Activated CD4-positive, CD25-positive, alpha-beta regulatory T cell (primary cell): ENCODE measurements at places on chromosomes 1 and 21.

DNA sequence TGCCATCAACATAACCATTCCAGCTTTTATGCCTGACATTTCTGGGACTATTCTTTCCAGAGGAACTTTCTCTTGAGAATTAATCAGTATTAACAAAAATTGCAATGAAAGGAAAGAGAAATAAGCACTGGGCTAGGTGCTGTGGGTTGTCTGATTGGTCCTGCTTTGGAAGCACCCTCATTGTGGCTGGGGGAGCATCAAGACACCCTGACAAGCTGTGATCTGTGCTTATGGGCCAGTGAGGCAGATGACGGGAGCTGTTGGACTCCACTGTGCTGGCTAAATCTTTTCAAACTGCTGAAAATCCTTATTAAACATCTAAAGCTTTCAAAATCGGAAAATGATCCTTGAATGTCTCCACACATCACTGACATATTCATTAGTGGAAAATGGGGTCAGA, 20.0 kb downstream of the UBASH3A start:
- DNase-seq: no peak

- no peak for DNase-seq
These were observed 390 bp upstream of the NGF start for GRCh38 chr1:115338457-115338820.

- no peak for DNase-seq
These were observed 4.8 kb upstream of the TFF3 start for GRCh38 chr21:42319851-42320572.

DNA sequence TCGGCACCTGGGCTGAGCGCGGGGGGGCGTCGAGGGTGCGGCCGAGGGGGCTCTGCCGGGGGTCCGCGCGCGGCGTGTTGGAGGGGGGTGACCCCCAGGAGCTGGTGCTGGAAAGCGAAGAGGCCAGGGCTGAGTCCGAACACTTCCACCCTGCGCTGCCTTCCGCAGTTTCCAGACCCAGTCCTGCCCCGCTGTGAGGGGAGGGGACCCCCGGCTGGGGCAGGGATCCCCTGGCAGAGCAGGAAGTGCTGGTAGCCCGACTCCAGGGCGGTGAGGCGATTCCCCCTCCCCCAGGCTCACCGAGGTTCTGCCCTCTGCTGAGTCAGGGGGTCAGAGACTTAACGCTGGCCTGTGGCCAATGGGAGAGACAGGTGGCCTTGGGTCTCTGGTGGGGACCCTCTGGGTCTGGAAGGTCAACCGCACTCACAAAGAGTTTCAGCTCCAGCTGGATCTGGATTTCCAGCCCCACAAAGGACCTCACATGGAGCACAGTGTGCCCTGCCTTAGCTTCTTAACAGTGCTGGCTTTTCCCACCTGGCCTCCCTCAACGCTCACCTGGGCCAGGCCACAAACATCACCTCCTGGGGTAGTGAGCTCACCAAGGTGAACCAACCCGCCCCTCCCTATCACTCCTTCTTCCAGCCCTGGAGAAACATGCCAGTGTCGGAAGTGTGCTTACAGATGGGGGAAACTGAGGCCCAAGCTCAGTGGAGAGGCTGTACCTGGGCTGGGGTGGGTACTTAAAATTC, 39.8 kb upstream of the SYNC start:
- DNase-seq: no peak

GRCh38 chr1:150221552-150221951, 14.4 kb downstream of the ANP32E start:
- DNase-seq: no peak

DNA sequence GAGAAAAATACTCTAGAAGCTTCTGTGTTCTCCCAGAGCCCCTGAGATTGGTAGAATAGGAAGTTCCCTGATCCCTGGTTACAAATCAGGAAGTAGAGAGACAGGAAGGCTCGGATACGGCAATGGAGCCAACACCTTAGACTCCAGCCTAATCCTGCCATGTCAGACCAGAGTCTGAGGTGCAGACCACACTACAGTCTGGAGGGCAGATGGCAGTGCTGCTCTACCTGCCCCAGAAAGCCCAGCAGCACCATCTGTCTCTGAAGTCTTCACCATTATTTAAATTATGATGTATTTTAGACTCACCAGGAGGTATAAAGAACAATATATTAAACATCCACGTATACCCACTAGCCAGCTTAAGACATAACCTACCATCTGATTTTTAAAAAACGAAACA, 93.0 kb downstream of the MTR start:
- no peak for DNase-seq

GRCh38 chr1:236880209-236880608, 85.1 kb downstream of the MTR start:
- DNase-seq: no peak

DNA sequence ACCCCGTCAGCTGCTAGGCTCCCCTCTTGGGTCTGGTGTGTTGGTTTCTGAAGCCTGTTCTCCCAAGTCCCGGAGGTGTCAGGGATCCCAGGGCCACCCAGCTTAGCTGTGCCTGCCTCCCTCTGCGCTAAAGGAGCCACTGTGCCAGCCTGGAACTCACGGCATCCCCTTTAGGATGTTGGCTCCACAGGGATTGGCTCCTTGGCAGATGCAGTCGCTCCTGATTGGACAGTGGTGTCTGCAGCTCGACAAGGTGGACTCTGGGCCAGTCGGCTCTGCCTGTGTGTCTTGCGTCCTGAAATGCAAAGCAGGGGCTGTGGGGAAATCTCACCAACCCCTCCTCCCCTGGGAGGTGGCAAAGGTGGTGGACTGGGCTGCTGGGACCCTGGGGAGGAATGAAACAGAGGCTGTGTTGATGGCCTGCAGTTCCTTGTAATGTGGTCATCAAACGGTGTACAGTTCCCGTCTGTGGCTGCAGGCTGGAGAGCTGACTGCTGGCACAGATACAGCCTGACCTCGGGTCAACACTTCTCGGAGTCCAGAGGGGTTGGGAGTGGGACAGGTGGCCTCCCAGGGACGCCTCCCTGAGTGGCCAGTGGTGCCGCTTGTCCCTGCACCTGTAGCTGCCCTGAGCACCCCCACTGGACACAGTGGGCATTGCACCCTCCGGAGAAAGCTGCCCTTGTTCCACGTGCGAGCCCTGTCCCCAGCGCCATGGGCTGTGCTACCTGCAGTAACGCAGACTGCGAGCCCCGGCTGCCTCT, 11.5 kb upstream of the KCNAB2 start:
- no peak for DNase-seq

- DNase-seq: no peak
These were observed 2.0 kb downstream of the TEX46 start for GRCh38 chr1:23013657-23014056.

DNA sequence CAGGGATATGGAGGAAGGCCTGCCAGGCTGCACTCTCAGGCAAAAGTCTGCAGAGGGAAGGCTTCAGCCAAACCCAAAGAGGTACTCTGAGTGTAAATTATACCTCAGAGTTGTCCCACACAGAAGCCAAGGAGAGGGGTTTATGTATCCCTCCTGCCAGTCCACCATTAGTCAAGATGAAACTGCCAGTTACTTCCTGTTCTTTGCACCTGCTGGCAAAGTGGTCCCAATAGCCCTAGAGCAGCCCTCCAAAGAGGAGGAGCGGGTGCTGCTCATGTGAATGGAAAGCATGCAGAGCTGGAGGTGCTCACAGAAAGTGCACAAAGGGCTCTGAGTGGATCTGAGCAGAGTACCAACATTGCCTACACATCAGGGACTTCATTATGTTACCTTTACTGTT, 37.1 kb upstream of the MCOLN3 start:
- DNase-seq: no peak

DNA sequence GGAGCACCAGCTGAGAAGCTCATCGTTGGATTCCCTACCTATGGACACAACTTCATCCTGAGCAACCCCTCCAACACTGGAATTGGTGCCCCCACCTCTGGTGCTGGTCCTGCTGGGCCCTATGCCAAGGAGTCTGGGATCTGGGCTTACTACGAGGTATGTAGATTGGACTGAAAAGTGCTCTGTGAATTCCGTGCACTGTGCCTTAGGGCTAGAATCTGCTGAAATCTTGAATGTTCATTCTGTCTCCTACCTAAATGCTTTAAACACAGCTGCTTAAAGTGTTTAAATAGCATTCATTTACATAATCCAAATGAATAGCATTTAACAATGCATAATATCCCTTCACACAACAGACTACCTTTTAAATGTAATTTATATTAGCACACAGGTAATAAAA, 27.9 kb downstream of the CHIA start:
- no peak for DNase-seq

DNA sequence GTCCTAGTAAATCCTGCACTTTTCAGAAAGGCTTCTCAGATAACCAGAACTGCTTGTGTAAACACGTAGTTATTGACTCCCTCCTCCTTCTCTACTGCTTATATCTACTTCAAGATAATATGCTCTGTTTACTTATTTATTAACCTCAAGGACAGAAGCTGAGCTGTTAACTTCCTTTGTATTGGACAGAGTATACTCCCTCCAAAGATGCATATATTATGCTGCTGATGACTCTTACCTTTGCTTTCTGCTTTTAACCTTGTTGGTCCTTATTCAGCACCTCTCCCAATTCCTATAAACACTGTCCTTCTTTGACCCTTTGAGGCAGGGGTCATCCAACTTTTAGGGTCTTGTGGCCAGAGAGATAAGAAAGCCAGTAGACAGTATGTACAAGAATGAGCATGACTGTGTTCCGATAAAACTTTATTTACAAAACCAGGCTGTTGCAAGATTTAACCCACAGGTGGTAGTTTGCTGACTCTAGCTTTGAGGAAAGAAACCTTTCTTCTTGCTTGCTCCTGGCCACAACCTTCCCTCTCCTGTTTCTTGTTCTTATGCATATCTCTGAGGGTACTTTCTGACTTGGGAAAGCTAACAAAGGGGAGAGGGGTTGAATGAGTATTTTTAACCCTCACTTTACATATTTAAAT, 4.9 kb downstream of the TPM3 start:
- no peak for DNase-seq

GRCh38 chr1:188949701-188950100, 1528.0 kb downstream of the BRINP3 start:
- DNase-seq: no peak

DNA sequence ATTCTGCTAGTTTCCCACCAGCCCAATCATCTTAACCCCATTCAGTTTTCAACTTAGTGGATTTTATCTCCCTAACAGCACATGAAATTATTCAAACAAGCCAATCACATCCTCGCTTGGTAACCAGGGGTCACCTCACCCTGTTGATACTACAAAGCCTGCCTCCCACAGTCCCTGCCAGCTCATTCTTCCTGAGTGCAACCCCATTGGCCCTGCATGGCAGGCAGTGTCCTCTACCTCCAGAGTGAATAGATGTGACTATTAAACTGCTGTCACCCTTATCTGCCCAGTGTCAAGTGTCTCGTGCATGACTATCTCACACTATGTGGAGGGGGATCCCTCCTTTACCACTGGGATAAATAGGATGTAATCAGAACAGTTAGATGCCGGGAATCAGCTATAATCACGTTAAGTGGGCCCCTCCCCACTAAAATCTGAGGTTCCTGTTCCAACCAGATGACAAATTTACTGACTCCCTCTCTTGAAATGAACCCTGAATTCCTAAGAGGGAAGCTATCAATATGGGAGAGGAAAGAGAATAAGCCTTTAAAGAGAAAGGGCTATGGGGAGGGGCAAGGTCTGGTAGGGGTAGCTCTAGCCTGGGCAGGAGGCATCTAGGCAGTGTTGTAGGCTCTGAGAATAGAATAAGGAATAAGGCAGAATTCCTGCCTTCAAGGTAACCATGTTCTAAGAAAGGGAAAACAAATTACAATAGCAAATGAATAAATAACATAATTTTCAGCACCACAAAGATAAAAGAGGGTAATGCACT, 155.9 kb downstream of the SLC30A10 start:
- no peak for DNase-seq

DNA sequence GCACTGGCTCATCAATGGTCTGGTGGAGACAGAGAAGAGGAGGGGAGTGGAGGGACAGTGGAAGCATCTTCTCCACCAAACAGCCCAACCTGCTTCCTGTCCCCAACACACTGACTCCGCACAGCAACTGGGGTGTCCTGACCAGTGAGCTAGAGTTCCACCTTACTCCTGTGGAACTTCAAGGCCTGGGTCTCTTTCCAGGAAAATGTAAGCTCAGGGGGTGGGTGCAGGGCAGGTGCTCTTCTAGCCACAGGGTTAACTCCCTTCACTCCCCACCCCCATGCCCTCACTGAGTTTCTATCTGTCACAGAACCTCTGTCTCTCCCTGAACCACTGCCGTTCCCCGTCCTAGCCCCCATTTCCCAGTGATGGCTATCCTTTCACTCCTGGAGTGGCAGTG, 876 bp downstream of the MOB3C start:
- no peak for DNase-seq

DNA sequence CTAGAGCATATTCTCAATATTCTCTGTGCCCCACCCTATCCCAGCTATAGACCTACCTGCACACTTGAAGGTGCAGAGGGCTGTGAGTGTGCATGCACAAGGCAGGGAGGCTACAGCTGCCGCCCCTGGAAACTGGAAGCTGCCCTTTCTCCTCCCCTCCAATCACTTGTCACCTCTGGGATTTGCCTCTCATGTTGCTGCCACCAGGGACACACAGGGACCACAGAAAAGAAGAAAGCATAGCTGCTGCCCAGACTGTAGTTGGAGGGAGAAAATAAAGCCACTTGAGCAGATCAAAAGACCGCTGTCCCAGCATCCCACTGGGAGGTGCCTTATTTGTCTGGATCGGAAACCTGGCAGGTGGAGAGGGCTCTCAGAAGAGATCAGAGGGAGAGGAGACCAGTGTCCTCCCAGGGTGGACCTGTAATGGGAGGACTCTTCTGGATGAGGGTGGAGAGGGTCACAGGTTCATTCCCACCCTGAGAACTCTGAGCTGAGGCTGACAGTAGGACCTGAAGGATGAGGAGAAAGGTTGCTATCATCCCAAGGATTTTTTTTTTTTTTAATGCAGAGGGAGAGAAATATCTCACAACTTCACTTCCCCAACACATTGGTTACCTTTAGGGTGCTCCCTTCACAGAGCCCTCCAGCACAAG, 7.6 kb upstream of the INPP5B start:
- DNase-seq: no peak

- no peak for DNase-seq
These were observed 377.4 kb upstream of the RUNX1 start for GRCh38 chr21:35426469-35426868.

- DNase-seq: no peak
These were observed 37.4 kb downstream of the ZNF496 start for GRCh38 chr1:247294282-247294681.

GRCh38 chr1:177969825-177970371, at the start of gene SEC16B:
TSS of gene SEC16B (minus strand) at chr1:177970058. CDS start at chr1:177967981, 2,077 bp downstream.
- no peak for DNase-seq

DNA sequence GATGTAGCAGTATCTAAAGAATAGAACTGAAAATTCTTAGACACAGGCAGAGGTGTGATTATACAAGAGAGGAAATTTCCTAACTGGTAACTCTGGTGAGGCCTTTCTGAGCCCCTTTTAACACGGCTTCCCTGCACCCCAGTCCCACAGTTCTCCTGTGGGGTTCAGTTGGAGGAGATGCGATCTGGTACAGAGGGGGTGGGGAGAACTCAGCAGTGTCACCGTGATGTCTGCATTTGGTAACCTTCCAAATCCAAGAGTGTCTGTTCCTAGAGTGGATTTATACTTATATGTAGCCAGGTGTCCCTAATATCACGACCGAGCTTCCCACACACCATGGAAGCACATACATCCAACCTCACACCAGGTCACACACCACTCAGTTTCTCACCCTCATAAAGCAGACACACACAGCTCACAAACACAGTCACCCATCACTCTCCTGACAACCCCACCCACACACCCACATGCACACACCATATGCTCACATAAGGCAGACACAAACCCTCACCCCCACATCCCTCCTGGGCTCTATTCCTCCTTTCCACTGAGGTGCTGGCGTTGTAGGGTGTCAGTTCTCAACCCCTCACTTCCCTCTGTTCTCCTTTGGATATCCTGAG, 48.5 kb downstream of the RHBG start:
- DNase-seq: no peak
